Kidney glomerular epithelial cell (primary cell): ENCODE measurements at places on chromosomes 7 and 10.

DNA sequence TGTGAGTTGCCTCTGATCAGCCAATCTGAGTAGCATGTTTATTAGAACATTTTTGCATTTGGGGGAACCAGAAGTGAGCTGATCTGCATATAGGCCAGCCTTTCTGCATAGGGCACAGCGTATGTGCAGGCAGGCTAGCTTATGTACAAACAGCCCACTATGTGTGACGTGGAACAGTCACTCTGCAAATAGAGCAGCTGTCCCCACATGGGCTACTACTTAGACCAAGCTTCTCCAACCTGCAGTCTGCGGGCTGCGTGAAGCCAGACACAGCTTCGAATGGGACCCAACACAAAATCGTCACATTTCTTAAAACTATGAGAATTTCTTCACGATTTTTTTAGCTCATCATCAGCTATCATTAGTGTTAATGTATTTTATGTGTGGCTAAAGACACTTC, 134.1 kb upstream of the FAM20C start:
- DNase-seq: no peak

- no peak for DNase-seq
These were observed 823.1 kb downstream of the SORCS1 start for GRCh38 chr10:106341356-106341755.

DNA sequence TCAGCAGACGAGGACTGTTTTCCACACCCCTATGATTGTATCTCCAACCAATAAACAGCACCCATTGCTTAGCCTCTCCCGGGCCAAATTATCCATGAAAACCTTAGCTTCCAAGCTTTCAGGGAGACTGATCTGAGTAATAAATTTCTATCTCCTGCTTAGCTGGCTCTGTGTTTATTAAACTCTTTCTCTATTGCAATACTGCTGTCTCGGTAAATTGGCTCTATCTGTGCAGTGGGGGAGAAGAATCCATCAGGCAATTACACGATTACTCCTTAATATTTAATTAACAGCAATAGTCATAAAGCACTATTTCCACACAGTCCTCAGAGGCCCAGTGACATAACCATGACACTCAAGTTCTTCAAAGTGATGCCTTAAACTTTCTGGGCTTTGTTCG, 1122.8 kb downstream of the TYW1 start:
- DNase-seq: no peak

DNA sequence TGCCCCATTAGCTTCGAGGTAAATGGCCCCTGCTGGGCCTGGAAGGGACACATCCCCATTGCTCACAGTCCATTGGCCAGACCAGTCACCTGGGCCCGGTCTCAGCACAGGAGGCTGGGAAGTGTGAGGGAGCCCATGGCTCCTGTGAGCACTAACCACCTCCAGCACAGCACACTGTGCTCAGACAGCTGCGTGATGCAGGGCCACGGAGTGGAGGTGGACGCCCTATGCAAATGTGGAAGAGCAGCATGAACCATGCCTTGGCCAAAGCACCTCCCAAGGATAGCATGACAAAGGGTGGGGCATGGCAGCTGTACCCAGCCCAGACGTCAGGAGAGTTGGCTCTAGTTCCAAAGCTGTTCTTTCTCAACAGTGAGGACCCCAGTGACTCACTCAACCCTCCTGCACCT, 120.1 kb upstream of the ZMIZ1 start:
- DNase-seq: no peak

DNA sequence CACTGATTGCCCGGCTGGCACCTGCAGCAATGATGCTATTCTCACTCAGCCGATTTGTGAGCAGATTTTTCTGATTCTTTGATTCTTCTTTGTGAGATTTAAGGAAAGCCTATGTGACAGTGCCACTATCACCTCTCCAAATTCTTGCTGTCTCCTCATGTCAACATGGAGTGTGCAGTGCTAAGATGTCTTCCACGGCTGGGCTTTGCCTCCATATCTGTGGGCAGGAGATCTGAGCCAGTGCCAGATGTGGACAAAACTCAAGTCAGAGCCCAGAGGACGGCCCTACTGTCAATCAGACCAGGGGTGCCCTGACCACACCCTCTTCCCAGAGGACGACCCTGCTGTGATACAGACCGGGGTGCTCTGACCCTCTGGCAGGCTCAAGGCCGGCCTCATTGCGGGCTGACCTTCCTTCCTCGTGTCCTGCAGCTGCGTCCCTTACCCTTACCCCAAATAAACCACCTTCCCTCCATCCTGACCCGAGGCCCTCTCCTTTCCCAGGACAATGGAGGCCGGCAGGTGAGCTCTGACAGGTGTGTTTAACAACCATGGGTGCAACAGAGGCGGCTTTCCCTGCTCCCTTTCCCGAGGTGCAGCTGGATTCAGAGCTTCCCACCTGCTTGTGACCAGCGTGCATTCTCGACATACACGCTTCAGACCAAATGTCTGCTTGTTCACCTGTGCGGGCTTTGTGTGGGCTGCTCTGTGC, 221.4 kb downstream of the ADARB2 start:
- DNase-seq: no peak

GRCh38 chr10:44581996-44582395, 197.1 kb upstream of the CXCL12 start:
- no peak for DNase-seq

GRCh38 chr7:112255388-112255720, 48.9 kb downstream of the ZNF277 start:
- no peak for DNase-seq

DNA sequence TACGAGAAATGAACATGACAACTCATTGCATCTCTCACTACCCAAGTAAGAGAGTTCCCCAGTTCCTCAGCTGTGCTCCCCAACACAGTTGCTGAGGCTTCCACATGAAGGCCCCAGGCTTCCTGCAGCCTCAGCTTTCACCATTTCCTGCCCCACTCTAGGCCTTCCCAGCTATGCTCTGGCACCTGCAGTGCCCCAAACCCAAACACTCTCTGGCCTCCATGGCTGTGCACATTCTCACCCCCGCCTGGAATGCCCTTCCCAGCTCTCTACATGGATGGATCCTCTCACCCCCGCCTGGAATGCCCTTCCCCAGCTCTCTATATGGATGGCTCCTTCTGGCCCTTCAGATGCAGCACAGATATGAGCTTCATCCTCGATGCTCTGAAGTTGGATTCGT, 61.3 kb downstream of the KIAA1549 start:
- no peak for DNase-seq

GRCh38 chr10:70315815-70316214, 32.0 kb upstream of the NPFFR1 start:
- DNase-seq: no peak

- no peak for DNase-seq
These were observed 13.9 kb downstream of the KLHDC10 start for GRCh38 chr7:130084037-130084875.

- DNase-seq: no peak
These were observed 207.7 kb upstream of the AHR start for GRCh38 chr7:17090751-17091150.

GRCh38 chr10:99631496-99631895, 11.3 kb upstream of the SLC25A28 start:
- DNase-seq: no peak

- no peak for DNase-seq
These were observed 188.8 kb downstream of the GFRA1 start for GRCh38 chr10:116084161-116084560.
